HepG2 (cell line): ENCODE measurements at places on chromosomes 11 and 22. TPM values are rescaled to one million over a fixed set of nuclear protein-coding genes. Genes with fewer than 3 reads are reported as not detected.

DNA sequence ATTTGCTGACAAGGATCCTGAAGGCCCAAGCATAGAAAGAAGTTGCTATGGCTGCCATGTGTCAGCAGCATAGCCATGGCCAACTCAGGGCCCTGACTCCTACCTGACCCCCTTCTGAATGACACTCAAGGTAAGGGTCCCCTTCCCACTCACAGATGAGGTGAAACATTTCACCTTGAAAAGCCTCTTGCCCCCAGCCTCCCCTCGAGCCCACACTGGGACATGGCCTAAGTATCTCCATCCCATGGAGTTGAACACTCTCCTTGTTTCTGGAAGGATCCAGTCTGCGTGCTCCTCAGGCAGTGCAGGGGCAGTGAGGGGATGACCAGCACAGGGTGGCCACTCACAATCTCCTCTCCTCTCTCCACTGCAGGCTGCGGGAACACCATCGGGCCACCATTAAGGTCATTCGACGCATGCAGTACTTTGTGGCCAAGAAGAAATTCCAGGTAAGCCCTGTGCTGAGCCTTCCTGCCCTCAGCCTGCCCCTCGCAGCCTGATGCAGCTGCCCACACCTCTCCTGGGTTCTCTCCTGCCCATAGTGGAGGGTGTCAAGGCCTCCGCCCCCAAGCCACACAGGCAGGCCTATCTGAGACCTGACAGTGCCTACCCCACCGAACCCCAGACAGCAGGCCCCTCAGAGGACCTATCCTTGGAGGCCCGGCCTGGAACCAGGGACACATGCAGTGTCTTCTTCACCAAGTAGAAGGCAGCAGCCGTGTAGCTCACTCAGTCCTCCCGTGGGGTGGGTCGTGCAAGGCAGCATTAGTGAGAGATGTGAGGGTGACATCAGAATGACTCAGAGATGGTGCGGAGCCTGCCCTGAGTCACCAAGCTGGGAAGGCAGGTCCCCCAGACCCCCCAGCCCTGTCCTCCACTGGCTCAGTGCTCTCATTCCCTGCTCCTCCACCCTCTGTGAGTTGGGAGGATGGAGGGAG, 68.9 kb upstream of the KCNQ1OT1 start:
- H3K27me3 ChIP-seq = peaks cover 4% of the 10 kb centered on the region
- H3K4me1 ChIP-seq = no peaks in the 10 kb centered on the region
- DNase-seq = no peak
- no peak overlapping the region for H3K27ac ChIP-seq
- H3K36me3 ChIP-seq = no peaks in the 10 kb centered on the region

- peak overlapping the region; percentile 38 for H3K4me3 ChIP-seq
- H3K4me1 ChIP-seq = peaks cover 99% of the 10 kb centered on the region
- peak overlapping the region; percentile 66 for H3K27ac ChIP-seq
- no peaks in the 10 kb centered on the region for H3K36me3 ChIP-seq
- no peak for DNase-seq
These were observed 12.3 kb downstream of the ABTB2 start for GRCh38 chr11:34345540-34345876.

GRCh38 chr11:6856871-6857270, 6.0 kb upstream of the OR10A2 start:
- H3K27me3 ChIP-seq = no peaks in the 10 kb centered on the region
- no peak overlapping the region for H3K27ac ChIP-seq
- H3K4me3 ChIP-seq = no peak overlapping the region
- no peak for DNase-seq

- H3K4me1 ChIP-seq = no peaks in the 10 kb centered on the region
- H3K27me3 ChIP-seq = no peaks in the 10 kb centered on the region
- no peak for DNase-seq
- H3K4me3 ChIP-seq = no peak overlapping the region
These were observed 111.5 kb downstream of the SWAP70 start for GRCh38 chr11:9775398-9775779.

DNA sequence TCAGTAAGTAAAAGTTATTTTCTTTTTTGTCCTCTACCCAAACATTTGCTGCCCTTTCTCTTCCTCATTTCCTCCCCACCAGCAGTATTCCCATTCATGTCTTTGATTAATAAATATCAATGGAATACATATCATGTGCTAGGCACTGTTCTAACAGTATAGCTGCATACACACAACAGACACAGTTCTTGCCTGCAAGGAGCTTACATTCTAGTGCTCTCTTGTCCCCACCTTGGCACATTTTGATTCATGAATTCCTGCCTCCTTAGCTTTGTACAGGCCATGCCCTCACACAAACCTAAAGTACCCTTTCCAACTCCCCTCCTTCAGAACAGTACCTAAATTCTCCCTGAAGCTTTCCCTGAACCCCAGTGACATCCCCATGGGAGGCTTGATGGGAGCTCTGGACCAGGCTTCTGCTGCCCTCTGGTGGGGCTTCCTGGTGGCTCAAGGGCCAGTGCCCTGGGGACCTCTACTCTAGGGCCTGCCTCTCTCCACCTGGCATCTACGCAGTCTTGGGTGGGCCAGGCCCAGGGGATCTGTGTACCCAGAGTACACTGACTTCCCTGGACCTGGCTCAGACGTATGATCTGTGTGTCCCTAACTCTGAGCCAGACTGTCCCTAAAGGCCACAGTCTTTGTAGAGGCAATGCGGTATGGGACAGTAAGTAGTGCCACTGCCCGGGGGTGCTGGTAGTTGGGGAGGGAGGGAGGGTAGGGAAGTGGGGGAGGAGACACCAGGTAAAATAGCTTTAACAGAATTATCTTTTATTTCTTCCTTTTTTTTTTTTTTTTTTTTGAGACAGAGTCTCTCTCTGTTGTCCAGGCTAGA, 14.1 kb downstream of the RPS13 start:
- H3K4me3 ChIP-seq = no peak overlapping the region
- no peak overlapping the region for H3K27ac ChIP-seq
- H3K27me3 ChIP-seq = no peaks in the 10 kb centered on the region

GRCh38 chr11:44525473-44526252, 39.8 kb upstream of the CD82 start:
- H3K27ac ChIP-seq = no peak overlapping the region
- H3K27me3 ChIP-seq = peaks cover 3% of the 10 kb centered on the region
- no peaks in the 10 kb centered on the region for H3K36me3 ChIP-seq
- no peak overlapping the region for H3K4me3 ChIP-seq

DNA sequence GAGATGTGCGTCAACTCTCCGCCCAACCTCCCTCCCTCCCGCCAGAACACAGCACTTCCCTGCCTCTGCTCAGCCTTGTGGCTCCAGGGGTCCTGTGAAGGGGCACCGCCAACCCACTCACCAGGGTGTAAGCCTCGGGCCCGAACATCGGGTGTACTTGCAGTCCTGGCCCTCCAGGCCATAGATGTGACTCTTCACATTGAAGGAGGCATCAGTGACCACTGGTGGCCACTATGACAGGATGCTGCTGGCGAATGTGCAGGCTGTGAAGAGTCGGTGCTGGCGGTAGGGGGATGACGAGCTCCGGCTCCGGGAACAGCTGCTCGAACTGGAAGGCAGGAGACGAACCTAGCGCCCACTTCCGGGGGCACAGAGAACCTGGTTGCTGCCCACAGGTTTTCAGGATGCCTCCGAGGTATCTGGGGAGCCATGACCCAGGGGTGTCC, 97.4 kb downstream of the MED15 start:
- DNase-seq = peak; percentile 63
- H3K27ac ChIP-seq = no peak overlapping the region
- H3K4me3 ChIP-seq = no peak overlapping the region
- H3K27me3 ChIP-seq = no peaks in the 10 kb centered on the region; the same call in 1 of the 2 replicates
- H3K4me1 ChIP-seq = peaks cover 22% of the 10 kb centered on the region
- H3K36me3 ChIP-seq = no peaks in the 10 kb centered on the region

- H3K4me1 ChIP-seq = no peaks in the 10 kb centered on the region
- no peaks in the 10 kb centered on the region for H3K27me3 ChIP-seq
- H3K4me3 ChIP-seq = no peak overlapping the region
- H3K36me3 ChIP-seq = no peaks in the 10 kb centered on the region
- H3K27ac ChIP-seq = no peak overlapping the region
These were observed 183.1 kb downstream of the ARHGAP42 start for GRCh38 chr11:100870138-100870537.

DNA sequence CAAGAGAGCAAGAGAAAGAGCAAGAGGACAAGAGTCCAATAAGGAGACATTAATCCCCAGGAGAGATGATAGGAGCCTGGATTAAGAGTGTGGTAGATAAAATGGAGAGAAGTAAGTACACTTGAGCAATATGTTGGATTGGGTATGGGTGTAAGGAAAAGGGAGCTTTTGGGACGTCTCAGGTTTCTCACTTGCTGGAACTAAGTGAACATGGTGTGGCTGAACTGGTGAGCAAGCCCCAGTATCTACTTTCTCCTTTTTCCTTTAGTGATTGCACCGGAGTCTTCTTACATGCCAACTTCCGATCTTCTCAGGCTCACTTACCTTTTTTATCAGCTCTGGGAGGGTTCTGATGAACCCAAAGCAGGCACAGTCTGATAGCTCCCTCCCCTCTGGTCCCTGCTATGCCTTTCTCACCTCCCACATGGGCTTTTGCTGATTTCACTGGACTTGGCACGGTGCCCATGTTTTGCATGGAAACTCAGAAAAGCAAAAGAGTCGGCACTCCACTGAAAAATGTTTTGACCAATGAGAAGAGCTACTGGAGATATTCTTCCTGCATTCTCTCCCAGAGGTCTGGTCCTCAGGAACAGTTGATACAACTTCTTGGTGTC, 14.5 kb upstream of the APLNR start:
- no peaks in the 10 kb centered on the region for H3K27me3 ChIP-seq
- DNase-seq = no peak
- H3K4me3 ChIP-seq = no peak overlapping the region
- H3K27ac ChIP-seq = no peak overlapping the region
- H3K4me1 ChIP-seq = no peaks in the 10 kb centered on the region
- no peaks in the 10 kb centered on the region for H3K36me3 ChIP-seq

DNA sequence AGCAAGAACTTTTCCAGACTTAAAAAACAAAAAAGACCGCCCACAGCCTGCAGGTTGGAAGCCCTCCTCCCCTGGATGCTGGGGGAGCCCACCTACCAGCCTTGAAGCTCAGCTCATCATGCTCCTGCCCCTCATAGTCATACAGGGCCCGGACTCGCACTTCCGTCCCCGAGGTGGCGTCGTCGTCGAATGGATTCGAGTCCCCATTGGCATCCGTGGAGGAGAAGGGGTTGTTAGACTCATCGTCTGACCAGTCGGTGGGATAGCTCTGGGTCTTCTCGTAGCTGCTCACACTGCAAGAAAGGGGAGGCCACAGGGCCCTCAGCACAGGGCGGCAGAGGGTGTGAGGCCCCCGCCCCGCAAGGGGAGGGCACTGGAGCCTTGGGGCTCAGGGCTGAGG, 19.0 kb upstream of the ARFGAP3 start:
- H3K4me1 ChIP-seq = no peaks in the 10 kb centered on the region
- H3K4me3 ChIP-seq = no peak overlapping the region
- DNase-seq = no peak

DNA sequence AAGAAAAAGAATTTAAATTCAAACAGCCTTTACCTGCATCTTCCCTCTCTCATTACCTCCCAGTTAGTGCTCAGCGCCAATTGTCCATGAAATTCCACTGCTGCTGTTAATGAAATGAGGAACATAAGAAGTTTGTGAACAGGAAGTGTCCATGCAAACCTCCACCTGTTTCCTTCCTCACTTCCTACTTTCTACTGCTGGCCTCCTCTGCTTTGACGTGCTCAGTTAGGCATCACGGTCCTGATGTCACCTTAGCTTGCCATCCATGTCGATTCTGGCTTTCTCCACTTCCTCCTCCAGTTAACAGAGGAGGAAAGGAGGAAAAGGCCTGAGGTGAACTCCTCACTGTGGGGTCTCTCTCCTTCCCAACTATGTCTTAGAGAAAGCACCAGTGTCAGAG, 26.9 kb upstream of the HTR3A start:
- no peak overlapping the region for H3K4me3 ChIP-seq
- H3K27ac ChIP-seq = no peak overlapping the region
- no peak for DNase-seq
- peaks cover 14% of the 10 kb centered on the region for H3K4me1 ChIP-seq
- H3K36me3 ChIP-seq = no peaks in the 10 kb centered on the region

- no peaks in the 10 kb centered on the region for H3K36me3 ChIP-seq
- H3K27ac ChIP-seq = no peak overlapping the region
- no peak for DNase-seq
- H3K27me3 ChIP-seq = no peaks in the 10 kb centered on the region
- no peak overlapping the region for H3K4me3 ChIP-seq
- peaks cover 42% of the 10 kb centered on the region for H3K4me1 ChIP-seq
These were observed 10.4 kb downstream of the DGAT2 start for GRCh38 chr11:75778962-75779361.

GRCh38 chr11:66321606-66322005, 4.8 kb upstream of the CD248 start:
- H3K4me1 ChIP-seq = peaks cover 57% of the 10 kb centered on the region
- H3K4me3 ChIP-seq = no peak overlapping the region
- H3K27me3 ChIP-seq = peaks cover 24% of the 10 kb centered on the region; the same call in 2 of the 3 replicates
- no peak for DNase-seq
- H3K36me3 ChIP-seq = no peaks in the 10 kb centered on the region
- H3K27ac ChIP-seq = no peak overlapping the region

GRCh38 chr11:10693509-10694081, at the start of gene IRAG1:
Gene IRAG1 (minus strand): TSS chr11:10693755. CDS start chr11:10693602, 153 bp downstream.
- no peaks in the 10 kb centered on the region for H3K36me3 ChIP-seq
- H3K4me3 ChIP-seq = no peak within 1 kb of the TSS
- H3K4me1 ChIP-seq = no peaks in the 10 kb centered on the region
- H3K27me3 ChIP-seq = peaks cover 31% of the 10 kb centered on the region; the same call in 2 of the 3 replicates
- no peak for DNase-seq
- H3K27ac ChIP-seq = no peak within 1 kb of the TSS

GRCh38 chr11:57763568-57763967, 2.0 kb downstream of the CTNND1 start:
- peaks cover 6% of the 10 kb centered on the region; the same call in 1 of the 3 replicates for H3K36me3 ChIP-seq
- DNase-seq = peak; percentile 50
- H3K27me3 ChIP-seq = no peaks in the 10 kb centered on the region; the same call in 2 of the 3 replicates
- peak overlapping the region; percentile 88 for H3K4me3 ChIP-seq

DNA sequence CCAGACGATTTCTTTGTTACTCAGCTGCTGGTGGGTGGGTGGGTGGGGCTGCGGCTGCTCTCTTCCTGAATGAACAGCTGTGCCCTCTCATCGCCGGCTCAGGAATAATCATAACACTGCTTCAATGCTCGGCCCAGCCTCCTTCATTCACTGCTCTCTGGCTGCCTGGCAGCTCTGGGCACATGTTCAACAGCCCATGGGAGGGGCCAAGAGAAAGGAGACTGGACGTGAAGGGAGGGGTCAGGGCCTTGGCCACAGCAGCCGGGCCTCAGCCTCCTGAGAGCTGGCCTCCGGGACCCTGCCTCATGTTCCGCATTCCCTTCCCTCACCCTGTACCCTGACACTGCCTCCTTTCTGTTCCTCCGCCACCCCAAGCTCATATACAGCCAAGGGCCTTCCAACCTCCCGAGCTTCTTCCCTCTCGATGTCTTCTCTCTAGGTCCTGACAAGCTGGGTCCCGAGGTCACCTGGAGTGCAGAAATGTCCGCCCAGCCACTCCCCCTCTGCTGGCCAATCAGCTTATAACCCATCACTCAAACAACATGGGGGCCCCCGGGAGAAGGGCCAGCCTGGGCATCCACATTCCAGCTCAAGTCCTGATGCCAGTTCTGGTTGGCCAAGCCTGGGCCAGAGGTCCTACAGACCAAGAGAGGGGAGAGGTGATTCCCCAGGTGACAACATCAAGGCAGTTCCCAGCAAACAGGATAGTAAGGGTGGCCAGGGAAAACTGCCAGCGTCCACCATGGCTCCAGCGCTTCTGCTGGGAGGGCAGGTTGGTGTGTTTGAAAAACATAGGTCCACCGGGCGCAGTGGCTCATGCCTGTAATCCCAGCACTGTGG, 3.2 kb upstream of the CSDC2 start:
- H3K36me3 ChIP-seq = no peaks in the 10 kb centered on the region
- peak overlapping the region; percentile 8 for H3K27ac ChIP-seq
- no peaks in the 10 kb centered on the region; the same call in 1 of the 2 replicates for H3K27me3 ChIP-seq

Gene IGSF22
- not detected in 2 replicates for total RNA-seq

Gene VSIG10L2
- not detected in 2 replicates for total RNA-seq

Gene C11orf42
- not detected in 2 replicates for total RNA-seq

Gene LGR4
- 51.4 and 68.7 TPM in 2 replicates for total RNA-seq
